ENCODE measurements at places on chromosomes 2 and 18. TPM values are rescaled to one million over a fixed set of nuclear protein-coding genes. Genes with fewer than 3 reads are reported as not detected.

DNA sequence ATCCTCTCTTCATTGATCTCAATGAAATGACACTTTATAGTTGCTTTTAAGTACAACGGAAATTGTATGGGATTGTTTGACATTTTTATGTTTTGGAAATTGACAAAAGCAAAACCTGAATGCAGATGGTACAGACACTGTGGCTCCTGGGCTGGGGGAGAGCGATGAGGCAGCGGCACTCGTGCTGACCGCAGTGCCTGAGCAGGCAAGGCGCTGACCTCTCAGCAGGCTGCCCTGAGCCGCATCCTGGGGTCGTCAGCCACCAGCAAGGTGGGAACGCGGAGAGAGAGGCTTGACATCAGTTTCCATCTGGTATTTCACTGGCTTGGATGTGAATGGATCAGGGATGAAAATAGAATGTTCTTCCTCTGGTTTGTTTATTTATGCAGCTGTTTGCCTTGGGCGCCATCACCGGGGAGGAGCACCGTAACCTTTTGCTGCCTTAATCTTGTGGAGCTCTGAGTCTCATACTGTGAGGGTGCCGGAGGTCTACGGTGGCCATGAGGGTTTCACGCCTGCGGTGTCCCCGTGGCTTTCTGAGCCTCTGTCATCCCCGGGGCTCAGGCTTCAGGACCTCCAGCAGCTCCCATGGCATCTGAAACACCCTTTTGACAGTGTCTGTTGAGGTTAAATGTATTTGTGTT is 94.8 kb upstream of the TPO start:
- no peak for DNase-seq

- peak; percentile 52 for DNase-seq
Measured at GRCh38 chr2:108927936-108928659, 60.9 kb downstream of the EDAR start.

GRCh38 chr2:191376981-191377629 is 131.9 kb downstream of the MYO1B start:
- DNase-seq, result no peak

Gene G6PC2
- not detected for polyA plus RNA-seq

DNA sequence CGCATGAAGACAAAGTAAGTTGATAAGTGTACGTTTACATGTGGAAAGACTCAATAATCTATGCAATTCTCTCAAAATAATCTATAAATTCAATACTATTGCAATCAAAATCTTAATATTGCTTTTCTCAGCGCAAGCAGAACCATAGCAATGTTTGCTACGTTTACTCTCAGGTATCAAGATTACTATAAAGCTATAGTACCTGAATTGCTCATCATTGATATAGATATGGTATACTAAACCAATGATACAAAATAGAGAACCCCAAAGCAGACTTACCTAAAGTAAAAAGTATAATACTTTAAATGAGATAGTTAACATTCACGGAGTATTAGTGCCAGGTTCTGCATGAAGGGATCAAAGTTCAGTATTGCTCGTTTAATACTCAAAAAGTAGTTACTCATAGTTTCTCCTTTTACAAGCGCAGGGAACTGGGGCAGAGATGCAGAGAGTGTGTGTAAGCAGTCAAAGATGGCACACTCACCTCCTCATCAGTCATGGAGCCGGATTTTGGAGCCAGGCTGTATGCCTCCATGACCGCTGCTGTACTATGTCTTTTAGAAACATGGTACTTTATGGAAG is 391.0 kb upstream of the ID2 start:
- no peak for DNase-seq

Gene SIGLEC15
- not detected for polyA plus RNA-seq

GRCh38 chr2:86337244-86337835 is at the start of gene REEP1:
Gene REEP1, minus strand, starts transcription at chr2:86337626. Its CDS starts 116 bp downstream, at chr2:86337510.
- no peak for DNase-seq
